Ovary (tissue), 10 donors: ENCODE measurements at places on chromosomes 5 and 9. TPM values are rescaled to one million over a fixed set of nuclear protein-coding genes. Genes with fewer than 3 reads are reported as not detected.
A peak's percentile ranks its signal among the peaks of the same experiment; 100 is the strongest.

Gene IL4
- not detected for total RNA-seq

Gene TAF1L
- 0.05 TPM for total RNA-seq

Gene TMEM215
- 0.26 TPM for total RNA-seq

Gene GRIA1
- 0.15 TPM for total RNA-seq

Gene ZCCHC10
- total RNA-seq: 14.9 TPM

Gene GCNT4
- total RNA-seq: 2.0 TPM

Gene SUSD1
- 1.4 TPM for total RNA-seq

Gene PCDHB4
- 12.6 TPM for total RNA-seq

Gene SLC34A3
- total RNA-seq: 0.15 TPM

Gene OR1Q1
- total RNA-seq: not detected

DNA sequence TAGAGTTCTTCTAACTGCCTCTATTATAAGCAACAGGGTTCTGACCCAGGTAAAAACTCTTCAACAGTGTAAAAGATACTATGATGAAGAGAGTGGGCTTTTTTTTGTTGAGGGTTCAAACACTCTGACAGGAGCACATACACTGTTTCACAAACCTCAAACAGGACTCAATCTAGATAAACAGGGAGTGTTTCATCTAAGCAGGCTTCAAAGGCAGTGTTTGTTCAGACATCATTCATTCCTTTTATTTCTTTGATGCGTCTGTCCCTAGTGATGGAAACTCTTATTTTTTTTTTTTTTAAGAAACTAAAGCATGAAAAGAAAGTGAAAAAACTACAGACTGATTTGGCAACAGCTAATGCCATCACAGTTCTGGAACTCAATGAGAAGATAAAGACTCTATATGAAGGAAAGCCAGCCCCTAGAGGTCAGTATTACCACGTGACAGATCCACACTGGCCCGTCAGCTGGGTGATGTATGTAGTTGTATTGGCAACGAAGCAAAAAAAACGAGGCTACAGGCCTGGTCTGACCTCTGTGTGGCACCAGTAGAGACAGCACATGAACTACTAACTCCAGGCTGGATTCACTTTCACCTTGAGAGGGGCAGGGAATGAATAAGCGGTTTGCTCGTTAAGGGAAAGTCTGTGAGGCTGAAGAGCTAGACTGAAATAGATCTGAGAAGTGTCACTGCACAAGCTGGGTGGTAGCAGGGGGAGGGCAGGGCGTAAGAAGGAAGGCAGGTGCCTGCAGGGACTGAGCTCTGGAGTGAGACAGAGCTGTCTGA is 172.2 kb downstream of the CCDC192 start:
- no peak for DNase-seq

- DNase-seq: no peak
These were observed 412.1 kb downstream of the CYLC2 start for GRCh38 chr9:103407260-103407659.

GRCh38 chr5:149702607-149702933 is 27.5 kb upstream of the PPARGC1B start:
- DNase-seq: no peak

- DNase-seq: no peak
These were observed 38.5 kb downstream of the APBA1 start for GRCh38 chr9:69633716-69634115.

DNA sequence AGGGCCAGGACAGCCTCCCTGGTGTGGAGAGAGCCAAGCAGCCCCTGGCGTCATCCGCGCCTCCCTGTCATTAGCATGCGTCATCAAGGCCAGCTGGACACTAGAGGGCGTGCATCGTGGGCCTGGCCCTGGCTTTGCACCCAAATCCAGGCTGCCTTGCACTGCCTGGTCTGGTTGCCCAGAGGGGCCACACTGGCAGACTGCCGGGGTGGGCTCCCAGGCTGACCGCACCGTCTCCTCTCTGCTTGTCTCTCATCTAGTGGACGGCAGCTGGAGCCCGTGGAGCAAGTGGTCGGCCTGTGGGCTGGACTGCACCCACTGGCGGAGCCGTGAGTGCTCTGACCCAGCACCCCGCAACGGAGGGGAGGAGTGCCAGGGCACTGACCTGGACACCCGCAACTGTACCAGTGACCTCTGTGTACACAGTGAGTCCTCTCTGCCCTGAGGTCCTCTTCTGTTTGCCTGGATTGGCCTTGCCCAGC is 29.0 kb downstream of the HK3 start:
- DNase-seq: no peak

DNA sequence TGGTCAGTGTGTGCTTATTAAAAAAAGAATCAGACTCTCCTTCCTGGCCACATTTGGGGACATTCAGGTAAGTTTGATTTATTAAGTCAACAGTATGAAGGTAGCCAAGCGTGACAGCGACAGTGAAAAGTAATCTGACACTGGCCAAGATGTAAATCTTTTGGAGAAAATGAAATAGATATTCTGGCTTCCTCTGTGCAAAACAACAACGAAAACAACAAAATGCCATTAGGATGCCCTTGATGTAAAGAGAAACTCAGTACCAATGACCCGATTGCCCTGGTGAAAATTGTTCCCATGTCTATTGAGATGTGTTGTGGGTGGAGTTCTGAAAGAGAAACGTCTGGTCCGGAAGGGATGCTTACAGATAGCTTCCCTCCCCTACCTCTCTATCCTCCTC is 267.8 kb downstream of the MAT2B start:
- no peak for DNase-seq

DNA sequence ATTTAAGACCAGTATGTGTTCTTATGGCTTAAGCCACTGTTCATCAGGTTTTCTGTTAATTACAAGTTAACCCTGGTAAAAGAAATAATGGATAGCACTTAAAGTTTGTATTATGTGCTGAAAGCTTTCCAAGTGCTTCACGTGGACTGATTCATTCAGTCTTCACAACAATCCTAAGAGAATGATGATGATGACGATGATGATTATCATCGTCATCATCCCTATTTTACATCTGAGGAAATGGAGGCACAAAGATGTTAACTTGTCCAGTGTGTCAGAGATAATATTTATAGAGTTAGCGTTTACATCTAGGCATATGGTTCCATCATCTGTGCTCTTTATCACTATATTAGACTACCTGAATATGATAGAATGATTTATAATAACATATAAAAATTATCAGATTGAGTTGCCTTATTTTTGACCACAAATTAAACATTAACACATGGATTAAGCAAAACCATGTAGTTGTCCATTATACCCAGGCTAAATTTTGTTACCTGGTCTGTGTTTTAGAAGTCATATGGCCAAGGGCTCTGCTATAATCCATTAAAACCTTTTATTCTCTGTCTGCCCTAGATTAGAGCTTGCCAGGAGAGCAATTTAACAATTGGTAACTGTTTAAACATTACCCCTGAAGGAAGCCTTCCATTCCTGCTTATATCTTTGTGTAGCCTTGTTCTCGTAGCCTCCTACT is 102.3 kb upstream of the MAP3K1 start:
- DNase-seq: no peak

- DNase-seq: no peak
These were observed 6.0 kb downstream of the SLC2A6 start for GRCh38 chr9:133472753-133473378.

DNA sequence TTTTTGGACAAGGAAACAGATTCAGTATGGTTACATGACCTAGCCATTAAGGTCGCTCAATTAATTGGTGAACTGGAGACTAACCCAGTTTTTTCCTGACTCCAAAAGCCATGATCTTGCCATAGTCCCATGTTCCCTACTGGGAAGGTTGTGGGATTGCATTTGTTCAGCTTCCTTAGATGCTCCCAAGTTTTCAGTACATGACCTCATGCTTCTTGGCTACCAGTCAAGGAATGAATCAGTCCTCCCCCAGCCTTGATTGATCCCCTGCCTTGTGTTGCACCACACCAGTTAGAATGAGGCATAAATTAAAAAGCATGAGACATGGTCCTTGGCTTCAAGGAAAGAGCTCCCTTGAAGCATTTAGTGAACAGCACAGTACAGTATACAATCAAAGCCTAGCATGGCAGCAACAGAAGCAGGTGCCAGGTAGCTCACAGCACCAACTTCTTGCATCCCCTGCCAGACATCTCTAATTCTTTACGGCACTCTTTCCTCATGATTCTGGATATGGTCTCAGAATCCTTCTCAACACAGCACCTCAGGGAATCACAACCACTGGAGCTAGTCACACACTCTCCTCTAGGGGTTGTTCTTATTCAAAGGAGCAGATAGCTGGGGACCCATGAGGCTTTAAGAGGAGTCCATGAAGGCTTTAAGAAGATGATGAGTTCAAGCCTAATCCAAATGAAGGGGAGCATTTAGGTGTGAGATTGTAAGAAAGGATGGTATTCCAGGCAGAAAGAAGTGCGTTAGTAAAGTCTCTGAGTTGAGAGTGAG is 295.5 kb upstream of the CLINT1 start:
- DNase-seq: no peak

DNA sequence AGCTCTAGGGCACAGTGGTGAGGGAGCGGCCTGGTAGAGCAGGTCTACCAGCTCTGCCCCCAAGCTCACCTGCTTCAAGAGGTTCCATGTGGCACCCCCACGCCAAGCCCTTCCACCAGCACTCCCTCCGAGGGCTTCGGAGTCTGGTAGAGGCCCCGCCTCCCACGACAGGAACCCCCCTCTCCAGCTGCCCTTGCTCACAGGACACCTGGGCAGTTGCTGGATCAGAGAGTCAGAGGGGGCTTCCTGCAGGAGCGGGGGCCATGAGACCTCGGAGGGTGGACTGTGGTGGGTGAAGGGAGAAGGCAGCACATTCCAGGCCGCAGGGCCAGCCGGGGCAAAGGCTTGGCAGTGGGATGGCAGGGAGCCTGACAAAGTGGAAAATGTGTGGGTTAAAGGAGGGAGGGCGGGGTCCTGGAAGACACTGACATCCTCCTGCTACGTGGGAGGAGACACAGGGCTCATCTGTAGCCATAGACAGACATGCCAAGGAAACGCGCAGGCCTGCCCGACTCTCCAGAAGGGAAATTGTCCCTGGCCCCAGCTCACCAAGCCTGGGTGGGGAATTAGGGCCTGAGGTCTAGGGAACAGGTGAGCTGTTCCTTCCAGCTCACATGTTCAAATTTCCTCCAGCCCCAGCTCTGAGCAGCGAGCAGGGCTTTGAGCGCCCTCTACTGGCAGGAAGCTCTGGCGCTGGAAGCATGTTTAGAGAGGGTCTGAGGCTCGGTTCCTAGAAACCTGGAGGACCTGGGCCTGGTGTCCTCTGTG is 74.2 kb downstream of the NTNG2 start:
- peak; percentile 62 for DNase-seq

GRCh38 chr5:134567641-134568336 is 42.3 kb downstream of the JADE2 start:
- DNase-seq: peak; percentile 62

- no peak for DNase-seq
These were observed 125.3 kb downstream of the DPYSL3 start for GRCh38 chr5:147384346-147385193.

- DNase-seq: peak; percentile 84
These were observed 599.8 kb upstream of the BRINP1 start for GRCh38 chr9:119968836-119969707.

GRCh38 chr5:5011151-5011550 is 129.0 kb upstream of the ADAMTS16 start:
- DNase-seq: no peak

DNA sequence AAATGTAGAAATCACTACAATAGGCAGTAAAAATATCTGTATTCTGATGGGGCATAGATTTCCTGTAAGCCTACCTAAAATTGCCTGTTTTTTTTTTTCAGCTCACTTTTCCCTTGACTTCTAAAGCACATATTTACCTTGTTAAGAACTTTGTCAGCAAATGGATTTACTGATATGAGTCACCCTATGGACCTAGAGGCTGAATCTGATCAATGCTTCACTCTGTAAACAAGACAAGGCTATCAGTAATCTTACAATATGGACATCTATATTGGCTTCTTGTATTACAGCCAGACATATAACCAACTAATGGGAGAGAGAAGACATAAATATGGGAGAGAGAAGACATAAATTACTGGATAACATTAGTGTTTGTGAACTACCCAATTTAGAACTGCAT is 792.7 kb upstream of the CHD1 start:
- DNase-seq: no peak
